ENCODE measurements at places on chromosomes 3 and 15. TPM values are rescaled to one million over a fixed set of nuclear protein-coding genes. Genes with fewer than 3 reads are reported as not detected.

The PPM1L gene
- total RNA-seq = 2.7 TPM

The LRRIQ4 gene
- total RNA-seq = not detected

The PCSK6 gene
- 2.7 TPM for total RNA-seq

The ERICH6 gene
- not detected for total RNA-seq

The ISLR gene
- not detected for total RNA-seq

The DNAH12 gene
- total RNA-seq = not detected

The DBR1 gene
- total RNA-seq = 22.7 TPM

DNA sequence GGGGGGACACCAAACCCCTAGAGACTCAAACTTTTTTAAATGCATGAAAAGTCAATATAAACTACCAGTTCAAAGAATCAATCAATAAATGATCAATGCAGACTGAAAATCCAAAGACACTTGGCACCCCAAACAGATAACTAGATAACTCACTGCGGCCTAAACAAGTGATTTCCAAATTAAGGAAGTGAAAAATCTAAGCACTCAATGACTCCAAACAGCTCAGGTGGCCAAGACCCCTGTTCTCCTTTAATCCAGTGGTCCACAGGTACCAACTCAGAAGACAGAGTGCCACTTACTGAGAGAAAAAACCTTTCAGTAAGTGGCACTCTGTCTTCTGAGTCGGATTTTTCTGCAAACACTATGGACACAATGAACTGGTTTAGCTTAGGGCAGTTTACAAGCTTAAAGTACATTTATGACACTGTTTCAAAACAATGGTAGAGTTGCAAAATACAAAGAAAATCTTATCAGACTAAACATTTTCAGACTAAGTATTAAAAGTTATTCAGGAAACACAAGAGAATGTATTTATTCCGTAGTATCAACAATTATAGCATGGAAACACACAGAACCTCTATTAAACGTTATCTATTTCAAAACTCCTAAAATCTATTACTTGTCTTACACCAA, 4.7 kb downstream of the DLG1 start:
- H3K4me3 ChIP-seq = no peak overlapping the region
- DNase-seq = no peak
- H3K4me1 ChIP-seq = peaks cover 52% of the 10 kb centered on the region
- H3K27ac ChIP-seq = no peak overlapping the region

DNA sequence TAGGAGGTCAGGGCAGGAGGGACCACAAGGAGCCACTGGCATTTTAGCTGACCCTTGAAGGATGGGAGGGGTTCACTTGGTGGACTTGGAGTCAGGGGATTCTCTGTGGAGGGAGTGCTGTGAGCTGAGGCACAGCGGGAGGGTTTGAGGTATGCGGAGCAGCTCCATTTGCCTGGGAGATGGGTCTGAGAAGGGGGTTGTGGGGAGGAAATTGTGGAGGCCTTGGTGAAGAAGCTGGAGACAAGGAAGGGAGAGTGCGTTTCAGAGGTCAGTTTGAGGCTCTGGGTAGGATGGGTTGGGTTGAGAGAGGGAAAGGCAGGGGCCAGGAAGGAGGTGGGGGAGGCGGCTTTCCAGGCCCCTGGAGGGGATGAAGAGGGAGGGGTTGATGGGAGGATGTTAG, 20.2 kb downstream of the PLEKHO2 start:
- no peak overlapping the region for H3K27ac ChIP-seq
- peaks cover 18% of the 10 kb centered on the region for H3K4me1 ChIP-seq
- peaks cover 2% of the 10 kb centered on the region for H3K36me3 ChIP-seq
- DNase-seq = no peak

GRCh38 chr3:45599984-45600650, 5.6 kb downstream of the LIMD1 start:
- no peaks in the 10 kb centered on the region for H3K27me3 ChIP-seq
- DNase-seq = no peak
- H3K4me3 ChIP-seq = no peak overlapping the region
- H3K27ac ChIP-seq = no peak overlapping the region
- peaks cover 40% of the 10 kb centered on the region for H3K36me3 ChIP-seq

- DNase-seq = no peak
- H3K27ac ChIP-seq = no peak overlapping the region
- no peak overlapping the region for H3K4me3 ChIP-seq
- no peaks in the 10 kb centered on the region for H3K36me3 ChIP-seq
These were observed 228.1 kb upstream of the AZI2 start for GRCh38 chr3:28576614-28577200.

DNA sequence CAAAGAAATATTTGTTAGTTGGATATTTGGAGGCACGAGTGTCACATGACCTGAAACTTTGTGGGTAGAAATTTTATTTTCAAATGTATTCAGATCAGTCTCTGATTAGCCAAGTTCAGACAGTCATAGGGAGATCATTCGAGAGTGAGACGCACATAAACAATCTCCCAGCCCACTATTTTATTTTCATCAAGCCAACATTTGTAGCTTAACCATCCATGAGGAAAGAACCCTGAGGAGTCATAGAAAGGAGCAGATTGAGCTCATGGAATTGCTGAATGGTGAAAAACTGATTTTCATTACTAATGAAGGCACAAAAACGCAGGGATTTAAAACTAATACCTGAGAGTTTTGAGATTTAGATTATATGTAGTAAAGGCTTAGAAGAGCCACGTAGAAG, 548.7 kb downstream of the NSUN3 start:
- no peaks in the 10 kb centered on the region for H3K27me3 ChIP-seq
- no peaks in the 10 kb centered on the region for H3K36me3 ChIP-seq
- H3K4me3 ChIP-seq = no peak overlapping the region
- H3K27ac ChIP-seq = no peak overlapping the region

All from activated CD8-positive, alpha-beta T cell treated with anti-CD3 and anti-CD28 coated beads for 36 hours (primary cell).